ENCODE measurements at places on chromosomes 2 and 18.

DNA sequence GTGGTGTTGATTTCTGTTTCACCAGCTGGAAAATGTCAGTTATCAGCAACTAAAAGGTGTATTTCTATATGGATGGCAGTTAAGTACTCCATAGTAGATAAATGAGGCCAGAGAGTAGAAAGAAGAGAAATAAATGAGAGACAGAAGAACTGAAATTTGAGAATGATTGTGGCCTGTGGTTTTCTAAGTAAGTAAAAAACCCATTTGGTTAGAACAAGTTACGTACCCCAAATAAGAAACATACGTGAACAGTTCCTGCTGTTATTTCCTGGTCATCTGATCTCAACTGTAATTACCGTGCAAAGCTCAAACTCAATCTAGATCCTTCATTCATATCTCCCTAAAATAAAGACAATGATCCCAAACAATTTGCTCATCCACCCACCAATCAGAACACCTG lies 181.3 kb downstream of the PID1 start:
- peak; percentile 21 for DNase-seq

DNA sequence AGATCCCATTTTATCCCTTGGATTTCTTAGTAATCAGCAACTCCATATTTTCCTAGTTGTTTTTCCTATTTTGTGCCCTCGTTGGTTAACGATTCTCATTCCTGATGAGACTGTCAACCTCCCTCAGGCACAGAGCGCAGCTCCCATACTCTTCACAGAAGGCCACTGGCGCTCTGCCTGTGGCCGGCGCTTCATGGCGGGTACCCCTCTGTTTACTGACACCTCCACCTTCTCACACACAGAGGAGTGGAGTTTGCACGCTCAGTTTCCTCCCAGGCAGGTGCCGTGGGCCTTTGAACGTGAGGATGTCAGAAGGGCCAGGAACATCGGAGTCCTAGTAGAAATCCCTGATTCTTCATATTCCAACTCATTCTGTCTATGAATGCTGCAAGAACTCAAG lies 139.0 kb downstream of the MBP start:
- no peak for DNase-seq

GRCh38 chr2:17646838-17647701 lies 106.5 kb downstream of the SMC6 start:
- no peak for DNase-seq

DNA sequence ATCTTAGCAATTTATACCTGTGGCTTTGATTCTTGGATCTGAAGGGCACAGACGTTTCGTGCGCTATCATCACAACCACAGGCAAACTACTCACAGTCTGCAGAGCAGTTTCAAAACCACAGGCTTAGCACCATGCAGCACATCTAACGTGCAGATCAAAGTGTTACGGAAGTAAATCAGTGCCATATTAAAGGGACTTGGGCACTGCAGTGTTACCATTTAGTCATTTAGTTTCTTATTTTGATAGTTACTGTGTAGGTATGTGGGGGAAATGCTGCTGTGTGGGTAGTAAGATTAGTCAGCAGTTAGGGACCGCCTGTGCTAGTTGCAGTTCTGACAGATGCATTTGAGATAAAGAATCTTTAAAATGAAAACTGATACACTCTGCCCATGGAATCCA lies 384.0 kb downstream of the NBAS start:
- peak; percentile 94 for DNase-seq

GRCh38 chr2:8408560-8409460 lies 273.0 kb upstream of the ID2 start:
- no peak for DNase-seq

All from fibroblast of lung (primary cell).